Substantia nigra (tissue), 51 donors: ENCODE measurements at places on chromosomes 1 and 21.

- DNase-seq: no peak
Observed at GRCh38 chr1:212698467-212699103, 1.1 kb downstream of the BATF3 start.

DNA sequence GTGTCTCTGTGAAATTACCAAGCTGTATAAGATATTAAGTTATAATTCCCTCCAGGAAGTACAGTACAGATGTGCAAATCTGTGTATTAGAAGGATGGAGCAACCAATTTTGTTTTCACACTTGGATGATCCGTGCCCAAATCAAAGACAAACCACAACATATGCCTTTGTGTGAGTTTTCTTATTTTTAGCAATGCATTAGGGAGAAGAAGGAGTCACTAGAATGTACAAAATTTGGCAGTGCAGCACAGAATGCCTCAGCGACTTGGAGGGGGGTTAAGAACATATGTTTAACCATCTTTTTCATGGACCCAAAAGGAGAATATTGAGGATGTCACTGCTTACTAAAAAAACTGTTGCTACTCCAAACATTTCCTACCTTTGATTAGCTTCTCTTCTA is 45.3 kb downstream of the DAB1 start:
- no peak for DNase-seq

- DNase-seq: no peak
Observed at GRCh38 chr1:243250102-243250501, 5.0 kb downstream of the CEP170 start.

- no peak for DNase-seq
Observed at GRCh38 chr1:205326812-205327466, 5.4 kb upstream of the NUAK2 start.

GRCh38 chr1:30317921-30318320 is 405.5 kb downstream of the MATN1 start:
- no peak for DNase-seq

- no peak for DNase-seq
Observed at GRCh38 chr21:21624674-21625073, 626.5 kb downstream of the NCAM2 start.

GRCh38 chr1:20472860-20473711 is 12.9 kb downstream of the CAMK2N1 start:
- DNase-seq: peak; percentile 58

DNA sequence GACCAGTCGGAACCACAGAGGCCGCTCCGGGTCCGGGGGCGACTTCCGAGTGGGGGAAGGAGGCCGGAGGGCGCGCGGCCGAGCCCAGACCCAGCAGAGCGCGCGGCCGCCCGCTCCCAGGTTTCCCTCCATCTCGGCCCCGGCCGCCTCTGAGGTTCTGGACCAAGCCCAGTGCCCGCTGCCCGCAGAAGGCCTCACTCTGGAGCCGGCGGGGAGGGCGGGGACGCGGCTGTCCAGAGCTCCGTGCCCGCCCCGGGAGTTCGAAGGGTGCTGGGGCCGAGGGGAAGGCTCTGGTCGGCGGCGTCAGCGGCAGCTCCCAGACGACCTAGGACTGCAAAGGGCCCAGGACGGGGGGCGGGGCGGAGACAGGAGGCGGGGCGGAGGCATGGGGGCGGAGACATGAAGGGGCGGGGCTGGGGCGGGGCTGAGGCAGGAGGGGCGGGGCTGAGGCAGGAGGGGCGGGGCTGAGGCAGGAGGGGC is 48.0 kb upstream of the SLC19A1 start:
- no peak for DNase-seq

DNA sequence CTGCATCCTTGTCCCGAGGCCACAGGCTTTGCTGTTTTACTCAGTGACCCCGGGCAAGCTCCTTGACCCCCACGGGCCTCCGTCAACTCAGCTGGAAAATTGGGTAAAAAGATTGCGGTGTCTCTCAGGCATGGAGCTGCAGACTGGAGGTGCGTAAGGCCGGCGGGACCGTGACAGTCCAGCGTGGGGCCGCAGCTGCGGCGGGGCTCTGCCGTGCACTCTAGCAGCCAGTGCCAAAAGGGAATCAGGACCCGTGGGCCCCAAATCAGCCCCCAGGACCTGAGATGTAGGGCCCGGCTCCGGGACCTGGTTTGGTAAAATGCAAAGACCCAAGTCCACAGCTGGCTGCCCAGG is 158.3 kb downstream of the PRDM16 start:
- no peak for DNase-seq
